Left forelimb (tissue), 1 donor: ENCODE measurements at places on chromosomes 2 and 18.
A peak's percentile ranks its signal among the peaks of the same experiment; 100 is the strongest.

DNA sequence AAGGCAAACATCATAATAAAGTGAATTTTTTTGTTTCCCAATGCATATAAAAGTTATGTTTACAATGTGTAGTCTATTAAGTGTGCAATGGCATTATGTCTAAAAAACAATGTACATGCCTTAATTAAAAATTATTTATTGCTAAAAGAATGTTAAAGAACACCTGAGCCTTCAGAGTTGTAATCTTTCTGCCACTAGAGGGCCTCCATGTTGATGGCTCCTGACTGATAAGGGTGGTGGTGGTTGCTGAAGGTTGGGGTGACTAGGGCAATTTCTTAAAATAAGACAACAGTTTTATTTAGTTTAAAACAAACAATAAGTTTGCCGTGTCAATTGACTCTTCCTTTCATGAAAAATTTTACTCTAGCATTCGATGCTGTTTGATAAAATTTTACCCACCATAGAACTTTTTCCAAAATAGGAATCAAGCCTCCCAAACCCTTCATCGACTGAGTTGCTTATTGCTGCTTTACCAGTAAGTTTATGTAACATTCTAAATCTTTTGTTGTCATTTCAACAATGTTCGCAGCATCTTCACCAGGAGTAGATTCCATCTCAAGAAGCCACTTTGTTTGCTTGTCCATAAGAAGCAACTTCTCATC is 32.3 kb downstream of the MAP3K2 start:
- no peak for DNase-seq

DNA sequence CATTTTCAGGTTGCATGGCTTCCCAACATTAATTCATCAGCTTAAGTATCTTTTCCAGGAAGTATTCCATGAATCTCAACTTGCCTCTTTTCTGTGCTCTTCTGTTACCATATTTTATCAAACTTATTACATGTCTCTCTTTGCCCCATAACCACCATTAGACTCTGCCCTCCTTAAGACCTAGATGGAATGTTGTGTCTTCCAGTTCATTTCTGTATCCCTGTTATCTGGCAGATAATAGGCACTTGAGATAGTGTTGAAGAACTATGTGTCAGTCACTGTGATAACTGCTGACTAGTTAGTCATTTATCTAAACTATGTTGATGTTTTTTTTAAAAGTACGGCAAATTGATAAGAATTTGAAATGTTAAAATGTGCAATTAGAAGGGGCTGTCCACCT is 41.8 kb downstream of the GLS start:
- DNase-seq: no peak

GRCh38 chr2:66872081-66872985 is 437.4 kb downstream of the MEIS1 start:
- no peak for DNase-seq

DNA sequence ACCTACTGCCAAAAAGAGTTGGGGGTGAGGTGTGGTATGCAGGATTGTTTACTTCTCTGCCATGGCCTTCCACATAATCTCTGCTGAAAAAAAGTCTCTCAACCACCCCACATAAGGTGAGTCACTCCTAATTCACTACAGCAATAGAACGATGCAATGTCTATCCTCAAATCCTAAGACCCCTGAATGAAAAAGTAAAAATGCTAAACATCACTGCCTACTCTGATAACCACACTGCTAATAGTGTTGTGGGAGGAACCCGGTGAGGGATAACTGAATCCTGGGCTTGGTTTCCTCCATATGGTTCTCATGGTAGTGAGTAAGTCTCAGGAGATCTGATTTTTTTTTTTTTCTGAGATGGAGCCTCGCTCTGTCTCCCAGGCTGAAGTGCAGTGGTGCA is 252.5 kb downstream of the PIEZO2 start:
- no peak for DNase-seq

- DNase-seq: no peak
Observed at GRCh38 chr18:70431203-70431624, 142.4 kb downstream of the SOCS6 start.

DNA sequence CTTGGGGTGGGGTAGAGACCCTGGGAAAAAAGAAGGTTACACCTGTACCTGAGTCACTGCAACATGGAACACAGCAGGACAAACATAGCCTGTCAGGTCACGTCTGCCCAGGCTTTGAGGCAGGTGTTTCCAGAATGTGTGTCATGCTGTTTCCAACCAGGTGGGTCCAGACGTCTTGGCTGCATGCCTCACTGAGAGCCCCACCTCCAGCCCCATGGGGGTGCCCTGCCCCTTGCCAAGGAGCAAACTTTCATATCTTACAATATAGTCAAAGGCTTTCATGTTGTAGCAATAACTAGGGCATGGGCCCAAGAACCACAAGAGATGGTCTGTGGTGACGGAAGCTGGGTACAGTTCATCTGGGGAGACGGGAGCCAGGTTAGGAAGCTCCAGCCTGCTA is 499.7 kb downstream of the BCL11A start:
- DNase-seq: no peak

DNA sequence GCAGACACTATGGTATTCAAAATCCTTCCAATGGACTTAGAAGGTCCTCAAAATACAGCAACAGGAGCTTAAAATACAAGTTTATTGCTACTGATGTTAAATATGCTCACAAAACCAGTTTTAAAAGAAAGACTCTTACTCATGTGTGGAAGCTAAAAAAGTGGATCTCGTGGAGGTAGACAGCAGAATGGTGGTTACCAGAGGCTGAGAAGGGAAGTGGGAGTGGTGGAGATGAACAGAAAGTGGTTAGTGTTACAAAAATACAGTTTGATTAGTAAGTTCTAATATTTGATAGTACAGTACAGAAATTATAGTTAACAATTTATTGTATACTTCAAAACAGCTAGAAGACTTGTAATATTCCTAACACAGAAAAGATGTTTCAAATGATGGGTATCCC is 12.1 kb downstream of the ADAM17 start:
- no peak for DNase-seq

- no peak for DNase-seq
Observed at GRCh38 chr2:216549926-216550690, 51.5 kb downstream of the RPL37A start.

- no peak for DNase-seq
Observed at GRCh38 chr2:46971929-46972328, 56.3 kb upstream of the MCFD2 start.

GRCh38 chr18:4196351-4196750 is 258.8 kb downstream of the DLGAP1 start:
- DNase-seq: no peak

GRCh38 chr2:109331896-109332848 is 203.2 kb downstream of the SH3RF3 start:
- no peak for DNase-seq

GRCh38 chr2:46164529-46165301 is 132.5 kb upstream of the EPAS1 start:
- peak; percentile 66 for DNase-seq
